ENCODE measurements at places on chromosomes 4 and X.

DNA sequence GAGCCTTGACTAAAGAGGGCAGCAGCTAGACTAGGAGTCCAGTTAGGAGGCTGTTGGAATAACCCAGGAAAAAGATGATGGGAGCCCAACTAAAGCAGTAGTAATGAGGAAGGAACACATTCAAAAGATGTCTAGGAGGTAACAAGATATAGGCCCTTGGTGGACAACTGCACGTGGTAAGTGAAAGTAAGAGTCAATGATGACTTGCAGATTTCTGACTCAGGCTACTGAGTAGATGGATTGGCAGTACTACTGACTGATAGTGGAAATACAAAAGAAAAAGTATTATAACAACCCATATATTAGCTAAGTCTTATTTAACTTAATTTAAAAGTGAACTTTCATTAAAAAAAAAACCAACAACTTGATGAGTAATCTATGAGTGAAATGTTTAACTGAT is 74.0 kb downstream of the PAK3 start:
- DNase-seq, result no peak

GRCh38 chr4:173685165-173685830 is 155.3 kb upstream of the HAND2 start:
- DNase-seq, result no peak

GRCh38 chr4:89221167-89221867 is 86.3 kb downstream of the GPRIN3 start:
- DNase-seq, result no peak

DNA sequence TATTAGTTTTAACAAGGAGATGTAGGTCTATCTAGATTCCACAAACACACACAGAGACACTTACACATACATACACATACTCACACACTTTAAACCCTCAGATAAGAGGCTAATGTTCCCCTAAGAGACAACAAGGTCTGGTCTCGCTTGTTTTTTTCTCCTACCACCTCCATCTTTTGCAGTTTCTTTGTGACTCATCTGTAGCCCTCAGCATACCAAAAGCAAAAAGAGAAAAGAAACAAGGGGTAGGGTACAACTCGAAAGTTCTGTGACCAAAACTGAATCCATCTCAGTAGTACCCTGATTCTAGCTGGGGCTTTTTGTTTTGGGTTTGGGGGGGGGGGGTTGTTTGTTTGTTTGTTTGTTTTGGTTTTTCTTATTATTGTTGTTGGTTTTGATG is 12.2 kb upstream of the EXOSC9 start:
- DNase-seq, result no peak

DNA sequence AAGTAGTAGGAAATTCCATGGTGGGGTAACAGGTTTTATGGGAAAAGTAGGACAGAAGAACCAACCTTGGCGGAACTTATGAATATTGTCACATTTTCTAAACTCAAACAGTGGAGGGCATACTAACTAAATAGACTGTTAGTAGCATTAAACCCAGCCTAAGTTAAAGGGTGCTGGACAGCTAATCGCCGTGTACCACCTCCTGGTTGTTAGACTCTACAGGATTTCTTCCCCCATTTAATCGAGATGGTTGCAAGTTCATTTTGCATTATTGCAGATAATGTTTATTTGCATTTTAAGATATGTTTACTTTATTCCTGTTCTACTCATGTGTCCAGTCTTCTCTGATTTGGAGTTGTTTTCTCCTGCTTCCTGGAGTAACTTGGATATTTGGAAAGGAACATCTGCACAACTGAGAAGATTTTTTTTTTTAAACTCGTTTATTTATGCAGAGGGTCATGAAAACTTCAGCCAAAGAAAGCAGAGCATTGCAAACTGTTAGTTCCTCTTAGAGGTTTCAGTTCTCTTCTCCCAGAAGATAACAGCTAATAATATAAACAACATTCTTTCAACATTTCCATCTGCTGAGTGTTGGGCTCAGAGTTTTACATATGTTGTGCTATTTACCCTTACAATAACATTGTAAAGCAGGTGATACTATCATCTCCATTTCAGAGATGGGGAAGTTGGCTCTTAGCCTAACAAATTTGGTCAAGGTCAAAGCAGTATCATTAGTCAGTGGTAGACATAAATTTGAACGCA is 51.5 kb upstream of the TBC1D9 start:
- DNase-seq, result no peak

Measured in PC-9 (cell line).